ENCODE measurements at places on chromosomes 1 and 21.

DNA sequence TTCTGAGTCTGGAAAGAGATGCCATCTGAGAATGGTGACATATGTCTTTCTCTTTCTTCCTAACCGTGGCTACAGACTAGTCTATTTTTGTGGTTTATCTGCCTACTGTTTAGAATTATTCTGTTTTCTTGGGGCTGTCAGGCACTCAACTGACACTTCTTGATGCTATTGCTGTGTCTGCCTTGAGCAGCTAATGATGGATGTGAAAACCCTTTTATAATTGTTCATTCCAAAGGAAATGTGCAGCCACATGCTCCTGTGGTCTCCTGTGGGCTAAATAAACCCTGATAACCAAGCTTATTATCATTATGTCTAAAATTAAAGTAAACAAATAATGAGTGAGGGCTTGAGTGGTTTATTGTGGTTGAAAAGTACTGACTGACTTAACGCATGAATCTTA is 52.7 kb upstream of the CXADR start:
- no peak for DNase-seq

DNA sequence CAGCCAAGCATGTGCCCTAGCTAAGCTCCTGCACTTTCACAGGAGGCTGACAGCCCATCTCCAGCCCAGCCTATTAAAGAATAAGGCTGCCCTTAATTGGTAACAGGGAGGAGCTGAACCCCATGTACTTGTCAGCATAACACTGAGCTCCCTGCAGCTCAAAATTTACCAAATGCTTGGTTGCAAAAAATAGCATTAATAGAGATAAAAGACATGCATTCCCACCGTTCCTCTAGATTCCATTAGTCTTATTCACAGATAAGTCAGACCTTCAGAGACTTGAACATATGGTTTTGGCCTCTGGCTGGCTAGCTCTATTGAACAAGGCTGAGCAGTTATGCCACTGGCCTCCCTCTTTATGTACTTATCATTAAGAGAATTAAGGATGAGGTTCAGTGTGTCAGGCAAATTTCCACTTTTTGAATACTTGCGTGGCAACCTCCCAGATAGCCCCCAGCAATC is 29.2 kb downstream of the OLFML3 start:
- no peak for DNase-seq

DNA sequence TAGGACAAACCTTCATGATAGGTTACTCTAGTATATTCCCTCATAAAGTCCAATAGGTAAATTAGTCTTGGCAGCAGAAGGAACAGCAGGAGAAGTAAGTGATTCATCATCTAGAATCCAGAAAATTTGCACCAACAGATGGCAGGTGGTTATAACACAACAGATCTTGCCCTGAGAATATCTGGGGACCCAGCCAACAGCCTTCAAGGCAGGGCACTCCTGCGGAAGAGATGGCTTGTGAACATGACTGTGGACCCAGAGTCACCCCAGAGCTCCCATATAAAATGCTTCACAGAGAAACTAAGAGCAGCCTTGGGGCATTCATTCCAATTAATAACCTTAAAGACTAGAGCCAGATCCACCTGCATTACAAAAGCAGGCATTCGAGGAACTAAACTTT is 7.9 kb upstream of the PLA2G2C start:
- DNase-seq: no peak

DNA sequence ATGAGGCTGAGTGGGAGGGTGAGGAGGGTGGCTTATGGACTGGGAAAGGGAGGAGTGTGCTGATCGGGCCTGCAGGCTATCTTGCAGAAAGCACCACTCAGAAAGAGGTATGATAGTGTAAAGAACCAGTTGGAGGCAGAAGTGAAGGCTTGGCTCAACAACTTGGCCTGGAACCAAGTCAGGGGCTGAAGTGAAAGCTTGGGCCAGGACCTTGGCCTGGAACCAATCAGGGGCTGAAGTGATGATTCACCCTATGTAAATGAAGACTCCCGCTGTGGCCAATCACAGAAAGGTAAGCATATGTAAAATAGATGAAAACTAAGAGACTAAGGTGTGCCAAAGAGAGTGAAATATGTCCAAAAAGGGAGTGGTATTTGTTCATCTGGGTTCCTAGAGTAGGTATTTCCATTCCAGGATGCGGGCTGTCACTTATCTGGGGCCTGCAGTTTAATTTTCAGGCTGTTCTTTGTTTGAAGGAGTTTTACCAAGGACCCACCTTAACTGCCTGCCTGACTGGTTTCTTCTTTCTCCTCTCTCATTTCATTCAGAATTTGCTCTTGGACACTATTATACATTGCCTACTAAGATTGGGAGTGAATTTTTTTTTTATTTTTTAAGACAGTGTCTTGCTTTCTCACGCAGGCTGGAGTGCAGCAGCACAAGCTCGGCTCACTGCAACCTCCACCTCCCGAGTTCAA is 5.1 kb upstream of the RFX5 start:
- DNase-seq: no peak

DNA sequence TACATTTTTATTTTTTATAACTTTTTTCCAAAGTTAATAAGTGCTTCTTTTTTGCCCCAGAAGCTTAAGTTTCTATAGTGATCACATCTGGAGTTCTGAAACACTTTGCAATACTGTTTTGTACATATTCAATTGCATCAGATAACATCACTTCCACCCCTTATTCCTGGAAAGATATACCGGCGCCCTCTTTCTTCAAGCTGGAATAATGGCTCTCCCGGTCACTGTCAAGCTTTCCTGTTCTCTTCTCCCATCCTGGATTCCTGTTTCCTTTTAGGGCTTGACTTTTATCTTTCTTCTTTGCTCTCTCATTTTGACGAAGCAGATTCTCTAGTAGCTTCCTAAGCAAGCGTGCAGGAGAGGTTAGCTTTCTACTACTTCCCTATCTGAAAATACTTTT is 1866.8 kb downstream of the MRPL39 start:
- DNase-seq: no peak

DNA sequence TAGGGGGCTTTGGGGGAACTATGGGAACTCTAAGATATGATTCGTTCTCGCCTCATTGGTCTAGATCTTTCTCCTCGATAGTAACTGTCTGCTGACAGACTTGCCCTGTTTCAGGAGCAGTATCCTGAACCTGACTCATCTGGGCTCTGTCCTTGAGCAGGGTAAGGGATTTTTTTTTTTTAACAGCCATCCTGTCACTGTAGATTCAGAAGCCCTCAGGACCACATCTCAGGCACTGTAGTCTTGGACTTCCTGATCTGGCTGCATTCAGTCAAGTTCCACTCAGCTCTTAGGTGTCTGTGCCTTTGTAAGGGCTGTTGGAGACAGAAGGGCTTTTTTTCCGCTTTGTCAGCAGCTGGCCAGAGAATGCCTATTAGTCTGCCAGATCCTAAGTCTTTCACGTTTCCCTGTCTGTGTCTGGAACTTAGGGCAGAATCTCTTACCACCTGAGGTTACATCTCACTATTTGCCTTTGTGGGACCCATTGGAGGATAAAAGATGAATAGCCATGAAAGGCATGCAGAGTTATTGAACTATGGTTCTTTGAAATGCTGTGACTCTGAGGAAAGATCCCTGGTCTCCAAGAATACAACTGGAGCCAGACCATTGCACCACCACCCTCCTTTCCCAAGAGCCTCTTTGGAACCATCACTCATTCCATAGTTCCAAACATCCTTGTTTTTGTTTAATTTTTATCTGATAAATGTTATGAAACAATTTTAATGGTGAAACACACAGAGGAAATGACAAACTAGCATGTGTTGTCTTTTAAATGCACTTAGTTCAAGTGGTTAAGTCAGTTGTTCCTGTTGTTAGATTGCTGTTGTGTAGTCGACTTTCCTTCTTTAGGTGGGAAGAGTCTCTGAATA is 49.7 kb upstream of the MACF1 start:
- DNase-seq: peak; percentile 77

DNA sequence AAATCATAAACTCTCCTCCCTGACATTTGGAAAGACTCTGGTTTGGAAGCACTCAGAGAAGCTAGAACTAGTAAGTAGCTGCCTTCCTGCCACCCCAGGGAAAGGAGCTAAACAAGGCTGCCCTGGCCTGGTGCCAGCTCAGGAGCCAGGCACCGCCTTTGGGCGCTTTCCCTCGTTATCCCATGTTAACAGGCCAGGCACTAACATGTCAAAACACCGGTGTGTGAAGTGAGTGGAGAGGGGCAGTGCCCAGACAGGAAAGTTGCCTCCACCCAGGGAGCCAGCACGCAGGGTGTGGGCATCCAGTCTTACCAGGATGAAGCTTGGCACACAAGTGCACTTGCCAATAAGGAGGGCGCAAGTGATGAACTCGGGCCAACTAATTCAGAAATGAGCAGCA is 346.8 kb downstream of the RRAGC start:
- DNase-seq: no peak

DNA sequence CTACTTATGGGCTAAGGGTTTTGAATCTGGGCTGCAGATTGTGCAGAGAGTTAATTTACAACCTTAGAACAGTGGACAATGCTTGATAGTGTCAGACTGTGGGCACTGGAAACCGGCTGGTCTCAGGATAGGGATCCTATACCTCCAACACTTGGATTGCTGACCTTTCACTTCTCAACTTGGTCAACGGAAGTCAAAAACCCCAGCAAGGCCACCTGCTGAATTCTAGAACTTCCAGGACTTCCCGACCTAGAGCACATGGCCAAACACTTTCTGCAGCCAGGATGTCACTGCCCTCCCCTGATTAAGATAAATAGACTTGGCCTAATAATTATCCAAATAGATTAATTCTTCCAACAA is 336 bp upstream of the DENND2D start:
- DNase-seq: no peak

DNA sequence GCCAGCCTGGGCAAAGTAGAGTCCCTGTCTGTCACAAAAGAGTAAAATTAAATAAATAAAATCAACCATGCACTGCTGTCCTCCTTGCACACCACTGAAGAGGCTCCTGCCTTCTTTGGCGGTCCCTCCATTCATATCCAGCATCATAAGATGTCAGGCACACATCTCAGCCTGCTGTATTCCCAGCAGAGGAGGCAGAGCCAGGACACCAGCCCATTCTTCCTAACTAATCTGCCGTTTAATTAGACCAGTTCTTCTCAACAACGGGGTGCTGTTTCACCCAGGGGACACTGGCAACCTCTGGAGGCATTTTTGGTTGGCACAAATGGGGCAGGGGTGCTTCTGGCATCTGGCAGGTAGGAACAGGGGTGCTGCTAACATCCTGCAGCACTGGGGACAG is 119.7 kb downstream of the ETS2 start:
- DNase-seq: no peak

DNA sequence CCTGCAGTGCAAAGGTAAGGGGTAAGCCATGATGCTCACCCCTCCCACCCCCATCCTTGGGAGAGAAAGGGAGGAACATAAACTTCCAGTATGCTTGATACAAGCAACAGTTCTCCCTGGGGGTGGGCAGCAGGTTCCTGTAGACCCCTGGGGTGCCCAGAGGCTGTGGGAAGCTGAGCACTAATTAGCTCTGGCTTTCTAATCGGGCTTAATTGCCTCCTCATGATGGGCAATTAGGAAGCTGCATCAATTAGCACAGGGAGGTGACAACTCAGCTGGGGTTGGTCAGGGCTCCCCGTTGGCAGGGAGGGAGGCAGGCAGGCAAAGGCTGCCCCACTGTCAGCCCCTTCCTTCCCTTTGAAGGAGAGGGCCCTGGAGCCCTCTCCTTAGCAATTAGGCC is 15.7 kb upstream of the LMNA start:
- DNase-seq: no peak

DNA sequence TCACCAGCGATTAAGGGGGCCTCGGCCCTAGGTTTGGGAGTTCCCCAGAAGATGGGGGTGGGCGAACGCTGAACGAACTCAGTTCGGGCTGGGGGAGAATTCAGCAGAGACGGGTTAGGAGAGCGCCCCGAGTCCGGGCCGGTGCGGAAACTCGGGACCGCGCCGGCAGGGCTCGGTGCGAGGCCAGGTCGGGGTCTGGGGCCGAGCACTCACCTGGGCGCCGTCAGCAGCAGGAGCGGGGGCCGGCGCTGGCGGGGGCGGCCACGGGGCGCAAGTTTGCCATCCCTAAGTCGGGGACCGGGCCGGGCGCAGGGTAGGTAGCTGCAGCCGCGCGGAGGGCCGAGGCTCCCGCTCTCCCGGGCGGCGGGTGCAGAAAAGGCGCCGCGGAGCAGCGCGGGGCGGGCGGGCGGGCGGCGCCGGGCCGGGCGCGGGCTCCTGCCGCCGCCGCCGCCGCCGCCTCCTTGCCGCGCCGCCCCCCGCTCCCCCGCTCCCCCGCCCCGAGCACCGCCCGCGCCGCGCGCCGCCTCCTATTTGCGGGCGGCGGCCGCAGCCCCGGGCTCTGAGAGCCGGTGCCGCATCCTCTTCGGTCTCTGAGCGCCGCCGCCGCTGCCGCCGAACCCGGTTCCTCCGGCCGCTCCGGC is 349 bp downstream of the ADGRB2 start:
- no peak for DNase-seq

DNA sequence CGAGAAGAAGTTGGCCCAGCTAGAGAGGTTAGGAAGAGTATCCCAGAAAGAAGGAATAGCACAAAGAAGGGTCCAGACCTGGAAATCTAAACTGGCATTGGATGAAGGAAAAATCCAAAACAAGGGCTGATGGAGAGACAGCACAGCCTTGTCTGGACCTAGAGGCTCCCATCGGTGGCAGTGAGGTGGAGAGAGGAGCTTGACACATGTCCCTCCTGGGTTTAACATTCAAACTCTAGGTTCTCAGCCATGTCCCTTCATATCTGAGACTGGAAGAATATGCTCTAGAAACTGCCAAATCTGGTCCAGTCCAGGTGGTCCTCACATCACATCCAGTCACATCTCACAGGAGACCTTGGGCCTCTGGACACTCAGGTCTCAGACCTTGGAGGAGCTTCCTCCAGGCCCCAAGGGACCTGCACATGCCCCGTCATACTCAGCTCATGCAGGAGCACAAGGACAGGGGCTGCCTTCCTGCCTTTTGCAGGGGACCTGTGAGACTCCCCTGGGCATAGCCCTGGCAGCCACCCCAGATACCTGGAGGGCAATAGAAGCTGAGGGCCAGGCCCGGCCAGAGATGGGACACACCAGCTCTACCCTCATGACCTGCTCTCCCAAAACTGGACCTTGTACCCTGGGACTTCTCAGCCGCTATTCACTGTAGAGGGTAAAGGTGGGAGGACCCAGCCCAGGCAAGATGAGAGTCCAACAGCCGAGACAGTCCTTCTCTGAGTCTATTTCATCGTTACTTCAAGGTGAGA is 7.5 kb downstream of the TMEM125 start:
- no peak for DNase-seq

Data from suppressor macrophage treated with lipopolysaccharide for 1 hour (primary cell).